Activated CD4-positive, alpha-beta T cell treated with anti-CD3 and anti-CD28 coated beads, Interleukin-2, Interleukin-6, amounts not matched to agents 100 ng/mL and 50 ng/mL, durations not matched to agents 16 hours and 8 hours (primary cell): ENCODE measurements at places on chromosomes 2 and 18.
A peak's percentile ranks its signal among the peaks of the same experiment; 100 is the strongest.

DNA sequence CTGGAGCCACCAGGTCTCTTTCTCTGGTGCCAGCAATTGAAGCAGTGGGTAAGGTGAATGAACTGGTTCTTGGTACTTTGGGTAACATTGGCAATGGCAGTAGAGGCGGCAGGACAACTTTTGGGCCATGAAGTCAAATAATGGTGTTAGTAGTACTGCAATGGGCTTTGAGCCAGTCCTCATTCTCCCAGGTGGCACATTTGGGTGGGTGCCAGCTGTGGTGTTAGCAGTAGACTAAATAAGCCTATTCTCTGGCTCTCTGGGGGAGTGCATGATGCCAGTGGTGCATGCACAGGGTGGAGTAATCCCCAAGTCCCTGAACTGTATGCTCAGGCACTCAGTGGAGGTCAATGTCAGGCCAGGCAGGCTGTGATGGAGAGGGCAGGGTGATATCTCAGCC is 120.2 kb upstream of the LRRTM4 start:
- DNase-seq, result no peak

DNA sequence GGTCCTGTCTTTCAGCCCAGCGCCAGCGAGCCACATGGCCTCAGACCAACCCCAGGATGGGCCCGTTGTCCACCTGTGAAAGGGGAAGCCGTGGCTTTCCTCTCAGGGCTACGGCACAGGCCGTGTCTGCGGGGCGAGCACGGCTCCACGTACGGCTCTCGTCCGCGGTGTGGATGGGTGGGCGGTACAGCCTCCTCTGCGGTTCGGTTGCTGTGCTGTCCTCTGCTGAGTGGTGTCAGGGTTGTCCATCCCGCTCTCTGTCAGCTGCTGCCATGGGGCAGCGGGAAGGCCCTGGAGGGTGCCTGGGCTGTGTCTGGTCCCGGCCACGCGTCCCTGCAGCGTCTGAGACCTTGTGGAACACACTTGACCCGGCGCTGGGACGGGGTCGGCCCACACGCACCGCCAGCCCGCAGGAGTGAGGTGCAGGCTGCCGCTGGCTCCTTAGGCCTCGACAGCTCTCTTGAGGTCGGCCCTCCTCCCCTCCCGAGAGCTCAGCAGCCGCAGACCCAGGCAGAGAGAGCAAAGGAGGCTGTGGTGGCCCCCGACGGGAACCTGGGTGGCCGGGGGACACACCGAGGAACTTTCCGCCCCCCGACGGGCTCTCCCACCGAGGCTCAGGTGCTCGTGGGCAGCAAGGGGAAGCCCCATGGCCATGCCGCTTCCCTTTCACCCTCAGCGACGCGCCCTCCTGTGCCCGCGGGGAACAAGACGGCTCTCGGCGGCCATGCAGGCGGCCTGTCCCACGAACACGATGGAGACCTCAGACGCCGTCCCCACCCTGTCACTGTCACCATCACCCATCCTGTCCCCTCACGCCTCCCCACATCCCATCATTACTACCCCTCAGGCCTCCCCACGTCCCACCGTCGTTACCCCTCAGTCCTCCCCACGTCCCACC is 128.7 kb downstream of the NFATC1 start:
- DNase-seq, result peak; percentile 46

DNA sequence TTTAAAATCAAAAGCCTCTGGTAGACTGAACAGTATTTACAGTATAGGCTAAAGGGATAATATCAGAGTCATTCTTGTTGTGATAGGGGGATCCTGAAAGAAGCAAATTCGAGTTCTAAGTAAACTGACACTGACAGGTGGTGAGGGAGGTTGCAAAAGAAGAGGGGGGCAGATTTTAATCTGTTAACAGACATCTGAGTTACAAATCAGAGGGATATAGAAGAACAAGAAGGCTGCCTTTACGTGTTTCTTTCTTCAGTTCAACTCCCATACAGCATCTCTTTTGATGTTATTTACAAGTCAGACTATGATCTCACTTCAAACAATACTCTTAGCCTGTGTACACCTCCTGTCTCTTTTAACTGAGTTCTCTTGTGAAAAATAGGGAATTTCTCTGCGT is 16.3 kb upstream of the ITGA4 start:
- DNase-seq, result no peak

GRCh38 chr2:219902891-219903552 is 275.6 kb downstream of the SLC4A3 start:
- DNase-seq, result no peak
